Stimulated activated CD4-positive, alpha-beta T cell treated with anti-CD3 and anti-CD28 coated beads, Interleukin-1b, Interleukin-23, amount 100 ng/mL, for 48 hours (primary cell): ENCODE measurements at places on chromosomes 1 and 21.

- DNase-seq: no peak
Measured at GRCh38 chr1:225834417-225835329, 24.7 kb downstream of the EPHX1 start.

DNA sequence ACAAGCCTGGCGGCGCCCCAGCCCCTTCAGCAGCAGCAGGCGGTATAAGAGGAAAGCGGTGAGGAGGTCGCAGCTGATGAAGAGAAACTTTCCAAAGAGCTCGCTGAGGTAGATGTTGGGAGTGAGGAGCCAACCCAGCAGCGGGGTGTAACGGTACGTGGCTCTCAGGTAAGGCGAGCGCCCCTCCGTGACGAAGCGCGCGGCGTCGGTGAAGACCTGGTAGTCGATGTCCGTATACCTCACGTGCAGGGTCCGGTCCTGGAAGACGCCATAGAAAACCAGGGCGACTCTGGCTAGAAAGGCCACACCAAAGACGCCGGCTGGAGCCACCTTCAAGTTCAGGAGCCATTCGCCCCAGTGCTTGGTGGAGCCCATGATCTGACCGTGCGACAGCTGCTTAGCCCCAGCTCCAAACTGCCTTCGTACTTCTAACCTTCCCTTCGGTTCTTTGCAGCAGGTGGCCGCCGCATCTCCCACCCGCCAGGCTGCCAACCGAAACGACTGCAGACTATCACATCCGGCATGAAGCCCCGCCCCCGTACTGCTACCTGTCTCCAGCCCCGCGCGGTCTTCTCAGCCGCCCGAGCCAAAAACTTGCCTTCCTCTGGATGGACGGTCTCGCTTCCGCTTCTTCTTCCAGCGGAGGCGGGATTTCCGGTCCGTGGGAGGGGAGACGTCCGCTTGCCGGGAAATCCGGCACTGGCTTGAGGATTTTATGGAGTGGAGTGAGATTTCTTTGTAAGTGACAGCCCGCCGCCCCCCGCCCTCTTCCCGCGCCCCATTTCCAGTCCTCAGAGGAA, at the start of gene PIGM:
Gene PIGM (minus strand): TSS at position 626 of the 800 bp plus-strand sequence. CDS start 251 bp downstream, at position 375.
- peak; percentile 94 for DNase-seq

GRCh38 chr1:66729119-66729518, 23.1 kb upstream of the DYNLT5 start:
- DNase-seq: peak; percentile 38

DNA sequence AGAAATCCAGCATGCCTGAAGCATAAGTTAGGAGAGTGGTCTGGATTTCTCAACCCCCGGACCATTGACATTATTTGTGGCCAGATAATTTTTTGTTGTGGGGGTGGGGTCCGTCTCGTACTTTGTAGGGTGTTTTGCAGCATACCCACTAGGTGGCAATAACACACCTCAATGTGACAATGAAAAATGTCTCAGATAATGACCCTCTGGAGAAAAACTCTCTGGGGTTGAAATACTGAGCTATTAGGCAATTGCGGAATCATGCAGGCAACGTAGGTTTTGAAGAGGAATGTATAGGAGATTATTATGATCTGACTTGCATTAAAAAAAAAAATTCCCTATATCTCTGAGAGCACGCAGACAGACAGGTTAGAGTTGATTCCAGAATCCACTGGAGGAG, 25.3 kb upstream of the RRP15 start:
- DNase-seq: no peak

DNA sequence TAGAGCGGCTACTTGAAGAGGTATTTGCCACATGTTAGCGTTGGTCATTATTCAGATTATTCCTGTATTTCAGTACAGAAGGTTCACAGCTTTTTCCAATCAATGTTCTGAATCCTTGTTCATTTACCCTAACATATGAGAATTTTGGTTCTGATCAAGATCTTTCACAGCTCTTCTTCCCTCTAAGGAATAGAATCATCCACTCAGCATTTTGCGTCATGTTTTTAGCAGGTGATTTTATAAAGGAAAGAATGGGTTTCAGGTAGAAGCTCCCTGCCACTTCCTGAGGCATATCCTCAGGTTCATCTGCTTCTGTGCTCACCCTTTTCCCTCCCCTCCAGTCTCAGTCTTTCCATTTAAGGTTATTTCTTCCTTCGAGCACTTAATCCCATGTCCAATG, 66.4 kb downstream of the NPHS2 start:
- no peak for DNase-seq

- DNase-seq: no peak
Measured at GRCh38 chr1:162218975-162219374, 149.5 kb downstream of the NOS1AP start.

GRCh38 chr1:214847071-214847810, 235.3 kb upstream of the KCNK2 start:
- DNase-seq: no peak

DNA sequence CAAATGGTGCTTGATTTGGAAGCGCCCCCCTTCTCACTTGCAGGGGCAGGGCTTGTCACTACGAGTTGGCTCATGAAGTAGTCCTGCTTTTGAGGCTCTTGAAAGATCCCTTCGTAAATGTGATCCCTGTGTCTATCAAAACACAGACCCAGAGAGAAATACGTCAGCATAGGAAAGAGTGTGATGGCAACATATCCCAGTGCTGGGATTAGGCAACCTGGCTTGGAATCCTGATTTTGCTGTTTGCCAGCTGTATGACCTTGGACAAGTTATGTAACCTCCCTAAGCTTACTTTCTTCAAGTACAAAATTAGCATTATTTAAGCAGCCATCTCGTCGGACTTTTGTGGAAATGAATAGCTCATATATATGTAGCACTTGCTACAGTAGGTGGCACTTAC, 228.4 kb downstream of the ATG4C start:
- DNase-seq: no peak

DNA sequence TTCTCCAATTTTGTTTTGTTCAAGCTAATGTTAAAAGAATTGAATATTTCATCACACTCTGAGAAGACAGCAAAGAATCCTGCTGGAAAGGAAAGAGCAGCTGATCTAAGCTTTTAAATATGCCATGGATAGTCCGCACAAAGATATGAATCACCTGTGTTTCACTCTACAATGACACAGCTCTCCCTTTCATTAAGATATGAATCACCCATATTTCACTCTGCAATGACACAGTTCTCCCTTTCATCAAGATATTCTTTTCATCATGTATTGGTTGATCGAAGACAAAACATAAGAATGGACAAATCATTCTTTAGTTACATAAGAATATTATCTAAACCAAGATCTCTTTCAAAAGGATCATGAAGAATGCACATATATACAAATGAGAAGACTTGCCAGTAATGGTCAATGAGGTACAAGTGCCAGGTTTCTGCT, 367.3 kb downstream of the SMYD3 start:
- DNase-seq: no peak

GRCh38 chr1:44119525-44119924, 904 bp downstream of the KLF17 start:
- DNase-seq: no peak

DNA sequence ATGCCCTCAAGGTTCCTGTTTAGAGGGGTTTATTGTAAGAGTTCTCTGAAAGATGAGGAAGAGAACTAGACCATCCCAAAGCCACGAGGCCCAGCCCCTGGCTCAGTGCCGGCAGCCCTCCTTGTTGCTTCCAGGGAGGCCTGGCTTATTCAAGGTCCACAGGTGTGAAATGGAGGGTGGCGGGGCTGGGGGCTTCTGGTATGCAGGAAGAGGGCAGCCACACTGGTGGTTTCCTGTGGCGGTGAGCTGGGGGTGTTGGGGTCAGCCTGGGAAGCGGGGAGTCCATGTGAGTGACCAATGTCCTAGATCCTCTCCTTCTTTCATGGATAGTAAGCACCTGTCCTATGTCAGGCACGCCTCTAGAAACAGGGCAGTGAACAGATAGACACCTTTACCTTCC, 138.2 kb downstream of the CAMTA1 start:
- DNase-seq: no peak

- DNase-seq: no peak
Measured at GRCh38 chr21:42539931-42540343, 26.3 kb downstream of the SLC37A1 start.

DNA sequence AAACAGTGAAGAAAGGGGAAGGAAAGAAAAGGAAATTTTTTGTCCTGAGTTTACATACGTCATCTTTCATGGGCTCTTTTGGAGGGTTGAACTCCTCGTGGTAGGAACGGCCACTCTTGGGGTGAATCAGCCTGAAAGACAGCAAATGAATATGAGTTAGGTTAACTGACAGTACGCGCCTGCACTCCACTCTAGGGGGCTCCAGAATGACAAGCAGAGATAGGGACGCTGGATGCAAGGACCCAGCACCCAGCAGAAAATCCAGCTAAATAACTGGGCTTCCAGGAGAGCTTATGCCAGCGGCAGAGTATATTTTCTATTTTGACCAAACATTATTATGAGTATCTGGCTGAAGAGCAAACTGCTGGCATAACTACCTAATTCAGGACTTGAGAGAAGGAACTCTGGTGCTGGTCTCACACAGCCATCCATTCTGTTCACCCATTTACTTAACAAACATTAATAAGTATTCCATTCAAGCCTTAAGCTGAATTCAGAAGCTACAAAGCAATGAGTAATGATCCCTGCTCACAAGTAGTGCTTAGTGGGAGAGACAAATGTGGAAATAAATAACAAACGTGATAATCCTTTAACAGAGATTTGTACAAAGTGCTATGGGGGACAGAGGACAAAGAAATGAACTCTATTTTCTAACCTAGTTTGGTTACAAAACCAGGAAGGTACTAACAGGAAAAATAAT, 22.1 kb downstream of the AK2 start:
- DNase-seq: no peak

DNA sequence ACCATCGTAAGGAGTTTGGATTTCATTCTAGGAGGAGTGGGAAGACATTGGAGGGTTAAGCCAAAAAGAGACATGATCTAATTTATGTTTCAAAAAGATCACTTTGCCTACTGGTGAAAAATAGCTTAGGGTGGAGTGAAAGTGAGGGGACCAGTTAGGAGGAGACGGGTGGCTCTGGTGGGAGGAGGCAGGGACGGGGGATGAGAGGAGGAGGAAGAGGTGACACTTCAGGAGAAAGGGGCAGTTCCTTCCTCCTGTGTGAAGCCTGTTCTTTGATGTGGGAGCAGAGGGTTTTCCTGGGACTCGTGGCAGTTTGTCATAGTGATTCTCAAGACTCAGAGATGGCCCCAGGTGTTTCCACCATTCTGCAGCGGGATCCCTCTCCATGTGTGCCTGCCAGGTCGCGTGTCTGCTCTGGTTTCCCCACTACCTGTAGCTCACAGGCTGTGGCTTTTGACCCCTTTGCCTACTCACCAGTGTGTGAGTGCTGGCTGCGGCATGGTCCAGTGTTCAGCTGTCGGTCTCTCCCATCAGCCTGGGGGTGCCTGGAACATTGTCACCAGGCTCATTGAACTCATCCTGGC, 102.4 kb downstream of the CNIH3 start:
- no peak for DNase-seq

GRCh38 chr1:207890136-207890738, 20.7 kb downstream of the CD34 start:
- no peak for DNase-seq

- DNase-seq: no peak
Measured at GRCh38 chr1:47443530-47444296, 5.9 kb downstream of the FOXD2 start.

DNA sequence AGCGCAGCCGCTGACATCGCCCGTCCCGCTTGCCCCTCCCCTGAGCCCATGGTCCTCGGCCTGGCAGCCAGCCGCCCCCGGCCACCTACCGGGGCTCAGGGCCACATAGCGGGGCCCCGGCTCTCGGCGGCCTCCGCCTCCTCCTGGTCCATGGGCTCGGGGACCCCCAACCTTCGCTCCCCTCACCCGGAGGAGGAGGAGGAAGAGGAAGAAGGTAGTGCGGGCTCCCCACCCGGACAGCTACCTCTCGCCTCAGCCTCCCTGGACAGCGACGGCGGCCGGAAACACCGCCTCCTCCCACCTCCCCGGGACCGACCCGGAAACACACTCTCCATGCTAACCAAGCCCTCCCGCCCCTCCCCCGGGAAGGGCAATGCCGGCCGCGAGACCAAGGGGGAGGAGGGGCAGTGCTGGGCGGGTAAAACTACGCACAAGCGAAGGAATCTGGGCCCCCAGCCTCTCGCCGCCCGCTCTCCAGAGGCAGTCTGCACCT, at the start of gene KIAA0319L:
Gene KIAA0319L (minus strand): TSS at position 286 of the 493 bp plus-strand sequence. CDS start 2,912 bp downstream, outside the sequence.
- no peak for DNase-seq

DNA sequence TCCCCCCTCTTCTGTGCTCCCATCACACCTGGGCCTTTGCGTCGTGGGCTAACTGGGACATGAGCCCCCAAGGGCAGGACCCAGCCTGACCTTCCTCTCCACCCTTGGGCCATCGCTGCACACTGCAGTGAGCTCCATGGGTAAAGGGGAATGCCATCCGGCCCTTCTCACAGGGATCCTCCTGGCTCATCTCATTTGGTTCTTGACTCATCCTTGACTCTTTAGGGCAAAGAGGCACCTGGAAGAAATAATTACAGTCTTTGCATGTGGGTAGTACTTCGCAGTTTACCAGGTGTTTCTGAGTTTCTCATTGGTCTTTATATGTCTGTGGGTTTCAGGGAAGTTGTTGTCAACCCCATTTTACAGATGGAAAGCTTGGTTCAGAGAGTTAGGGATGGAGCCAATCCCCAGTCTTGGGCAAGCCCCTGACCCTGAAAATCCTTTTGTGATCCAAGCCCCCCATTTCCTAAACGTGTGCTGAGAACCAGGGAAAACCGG, 59.3 kb upstream of the ID3 start:
- DNase-seq: no peak

DNA sequence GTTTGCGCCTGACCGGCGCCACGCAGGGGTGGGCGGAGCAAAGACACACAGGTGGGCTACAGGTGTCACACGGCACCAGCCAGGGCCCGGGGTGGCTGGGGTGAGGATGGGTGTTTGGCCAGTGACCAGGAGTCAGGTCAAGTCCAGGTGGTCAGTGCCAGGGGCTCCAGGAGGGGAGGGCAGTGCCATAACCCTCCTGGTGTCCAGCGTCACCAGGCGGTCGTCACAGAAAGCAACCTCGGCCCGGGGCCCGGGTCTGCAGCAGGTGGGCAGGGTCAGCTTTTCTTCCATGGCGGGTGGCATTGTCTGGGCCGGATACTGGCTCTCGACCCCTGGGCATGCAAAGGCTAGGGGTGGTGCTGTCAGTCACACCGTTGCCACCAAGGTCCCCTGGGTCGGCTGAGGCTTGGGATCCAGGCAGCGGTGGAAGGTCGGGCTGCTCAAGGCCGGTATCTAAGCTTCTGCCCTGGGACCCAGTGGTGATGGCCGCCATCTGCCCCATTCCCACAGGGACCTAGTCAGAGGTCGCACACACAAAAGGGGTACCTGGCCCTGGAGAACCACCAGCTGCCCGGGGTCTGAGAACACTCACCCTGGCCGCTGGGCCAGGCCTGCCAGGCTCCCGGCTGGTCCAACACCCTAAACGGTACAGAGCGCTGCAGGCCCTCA, 1.8 kb downstream of the FNDC10 start:
- DNase-seq: no peak

GRCh38 chr1:32972814-32973428, 8.3 kb upstream of the RNF19B start:
- DNase-seq: no peak

- DNase-seq: peak; percentile 91
Measured at GRCh38 chr1:32221980-32222755, at the start of the genes EIF3I and TMEM234. EIF3I (plus strand) TSS chr1:32222407; CDS start chr1:32222442, 35 bp downstream. TMEM234 (minus strand) TSS chr1:32222353; CDS start chr1:32222322, 31 bp downstream.

- DNase-seq: no peak
Measured at GRCh38 chr1:199452627-199453026, 574.9 kb upstream of the NR5A2 start.
